Activated T-cell treated with anti-CD3 and anti-CD28 coated beads for 24 hours (primary cell): ENCODE measurements at places on chromosomes 2 and 18.

DNA sequence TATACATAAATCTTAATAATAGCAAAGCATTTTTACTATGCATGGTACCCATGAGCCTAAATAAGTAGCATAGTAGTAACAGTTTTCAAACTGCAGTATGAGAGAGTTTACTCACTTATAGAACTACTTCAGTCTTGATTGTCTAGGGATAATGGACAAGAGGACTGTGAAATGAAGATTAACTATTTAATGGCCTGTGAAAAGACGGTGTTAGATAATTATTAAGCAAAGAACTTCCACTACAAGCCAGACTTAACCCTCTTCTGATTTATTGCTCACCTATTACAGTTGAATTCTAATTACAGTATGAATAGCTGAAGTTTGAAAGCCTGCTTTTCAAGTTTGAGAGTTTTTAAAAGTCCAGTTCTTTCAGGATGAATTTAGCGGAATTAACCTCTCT lies 18.9 kb downstream of the PIK3C3 start:
- no peak for DNase-seq

DNA sequence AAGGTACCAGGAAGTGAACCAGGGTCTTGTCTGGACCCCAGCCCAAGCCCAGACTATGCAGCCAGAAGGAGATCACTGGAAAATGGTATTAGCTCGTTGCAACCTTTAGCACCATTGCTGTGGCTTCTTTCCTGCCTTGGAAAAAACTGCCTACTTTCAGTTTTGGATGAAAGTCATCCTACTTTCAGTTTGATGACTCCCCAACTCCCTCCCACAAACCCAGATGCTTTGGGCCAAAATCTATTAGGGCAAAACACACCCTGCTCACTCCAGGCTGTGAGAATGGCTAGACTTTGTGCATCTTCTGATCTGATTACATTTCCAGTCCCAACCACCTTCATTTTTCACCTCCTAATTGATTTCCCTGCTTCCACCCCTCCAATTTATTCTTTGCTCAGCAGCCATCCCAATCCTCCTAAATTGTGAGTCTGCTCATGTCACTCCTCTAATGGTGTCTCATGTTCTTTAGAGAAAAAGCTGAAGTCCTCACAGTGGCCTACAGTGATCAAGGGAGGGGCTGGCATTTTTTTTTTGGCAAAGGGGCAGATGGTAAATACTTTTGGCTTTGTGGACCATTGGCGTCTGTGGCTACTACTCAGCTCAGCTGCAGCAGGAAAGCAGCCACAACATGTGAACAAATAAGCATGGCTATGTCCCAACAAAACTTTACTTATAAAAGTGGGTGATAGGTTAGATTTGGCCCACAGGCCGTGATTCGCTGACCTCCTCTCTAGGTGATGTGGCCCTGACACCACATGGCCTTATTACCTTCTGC lies 368.7 kb downstream of the SLC4A3 start:
- DNase-seq = no peak

GRCh38 chr2:1967242-1968208 lies 223.2 kb upstream of the PXDN start:
- no peak for DNase-seq

DNA sequence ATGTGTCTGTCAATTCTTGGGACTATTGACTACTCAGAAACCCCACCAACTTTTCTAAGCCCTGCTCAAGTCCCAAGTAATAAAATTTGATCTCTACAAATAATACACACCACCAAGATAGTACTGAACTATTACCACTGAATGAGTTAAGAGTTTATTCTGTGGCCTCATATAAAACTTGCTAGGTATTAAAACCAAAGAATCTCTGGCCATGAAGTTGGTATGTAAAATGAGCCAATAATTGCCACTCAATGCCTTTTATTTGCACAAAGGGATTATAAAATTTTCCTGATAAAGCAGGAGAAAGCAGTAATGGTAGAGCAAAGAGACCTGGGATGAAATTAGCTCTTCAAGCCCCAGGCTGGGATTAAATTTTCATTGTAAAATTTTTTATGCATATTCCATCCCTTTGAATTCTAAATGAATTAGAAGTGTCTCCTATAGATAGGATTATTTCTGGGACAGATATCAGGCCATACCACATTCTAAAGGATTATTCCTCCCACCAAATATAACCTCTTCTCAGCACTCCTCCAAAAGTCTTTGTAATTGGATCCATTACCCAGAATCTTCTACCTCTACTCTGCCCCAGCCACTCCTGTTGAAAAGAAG lies 450.5 kb upstream of the ACVR2A start:
- no peak for DNase-seq

DNA sequence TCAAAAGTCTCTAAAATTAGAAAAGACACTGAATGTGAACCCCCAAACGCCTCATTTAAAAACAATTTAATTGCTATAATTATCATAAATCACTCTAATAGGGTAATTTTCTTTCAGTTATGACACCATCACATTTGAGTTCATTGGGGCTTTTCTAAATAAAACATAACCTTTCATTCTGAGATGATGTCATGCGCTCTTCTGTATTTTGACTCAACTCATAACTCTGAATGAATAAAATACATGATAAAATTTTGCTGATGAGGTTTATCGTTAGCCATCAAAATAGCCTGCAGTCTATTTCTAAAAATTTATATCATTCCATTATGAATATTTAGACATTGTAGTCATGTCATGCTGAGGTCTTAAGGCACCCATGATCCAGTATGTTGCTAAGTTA lies 1099.7 kb downstream of the SUCLG1 start:
- no peak for DNase-seq

DNA sequence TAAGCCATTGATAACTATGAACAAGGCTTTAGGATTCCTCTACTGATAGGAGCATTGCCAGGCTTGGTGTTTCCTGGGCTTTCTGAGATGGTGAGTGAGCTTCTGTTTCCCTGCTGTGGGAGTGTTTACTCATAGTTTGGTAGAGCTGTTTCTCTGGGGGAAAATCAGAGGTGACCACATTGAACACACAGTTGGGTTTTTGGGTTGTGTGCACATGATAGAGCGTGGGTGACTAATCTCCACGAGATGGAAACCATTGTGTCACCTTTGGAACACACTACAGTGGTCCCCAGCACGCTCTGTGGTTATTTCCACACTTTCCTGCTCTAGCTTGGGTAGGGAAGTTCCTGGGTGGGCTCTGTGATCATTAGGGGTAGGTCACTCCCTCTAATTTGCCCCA lies 5.4 kb downstream of the IL1R1 start:
- DNase-seq = peak; percentile 62

- no peak for DNase-seq
Observed at GRCh38 chr2:100692906-100693305, 127.0 kb upstream of the NPAS2 start.

GRCh38 chr2:61900281-61900680 lies 5.2 kb upstream of the COMMD1 start:
- DNase-seq = no peak
